Stimulated activated CD8-positive, alpha-beta memory T cell treated with anti-CD3 and anti-CD28 coated beads, Interleukin-4, amount 100 ng/mL, for 1 hour (primary cell): ENCODE measurements at places on chromosomes 1 and 21.

GRCh38 chr21:45403825-45404729 lies 888 bp upstream of the COL18A1 start:
- no peak for DNase-seq

- DNase-seq, result no peak
These were observed 13.9 kb upstream of the RERE start for GRCh38 chr1:8831340-8831739.

DNA sequence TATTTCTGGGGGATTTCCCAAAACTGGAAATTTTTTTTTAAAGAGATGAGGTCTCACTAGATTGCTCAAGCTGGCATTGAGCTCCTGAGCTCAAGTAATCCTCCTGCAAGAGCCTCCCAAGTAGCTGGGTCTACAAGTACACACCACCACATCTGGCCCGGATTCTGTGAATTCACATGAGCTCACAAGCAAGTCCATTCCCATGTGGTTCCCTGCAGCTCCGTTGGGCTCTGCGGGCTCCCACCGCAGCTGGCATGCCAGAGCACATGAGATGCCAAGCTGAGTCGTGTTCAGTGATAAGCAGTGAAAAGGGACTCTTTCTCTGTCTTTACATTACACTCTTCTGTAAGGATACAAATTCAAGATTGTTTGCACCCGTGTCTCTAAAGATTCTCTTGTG lies 21.9 kb upstream of the TTF2 start:
- DNase-seq, result no peak

DNA sequence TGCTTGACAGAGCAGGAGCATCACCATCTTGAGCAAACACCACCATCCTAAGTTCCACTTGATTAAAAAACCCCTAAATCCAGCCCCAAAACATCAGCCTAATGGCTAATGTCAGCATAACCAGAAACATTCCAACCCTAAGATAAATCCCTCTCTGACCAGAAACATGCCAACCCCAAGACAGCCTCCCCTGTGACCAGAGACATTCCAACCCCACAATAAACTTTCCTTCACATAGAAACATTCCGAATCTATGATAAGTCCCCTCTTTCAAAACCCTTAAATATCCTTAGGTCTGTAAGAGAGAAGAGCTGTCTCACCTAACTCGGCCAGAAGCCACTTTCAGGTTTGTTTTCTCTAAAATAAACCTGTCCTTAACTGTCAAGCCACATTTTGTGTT lies 17.4 kb upstream of the SLC2A5 start:
- no peak for DNase-seq

DNA sequence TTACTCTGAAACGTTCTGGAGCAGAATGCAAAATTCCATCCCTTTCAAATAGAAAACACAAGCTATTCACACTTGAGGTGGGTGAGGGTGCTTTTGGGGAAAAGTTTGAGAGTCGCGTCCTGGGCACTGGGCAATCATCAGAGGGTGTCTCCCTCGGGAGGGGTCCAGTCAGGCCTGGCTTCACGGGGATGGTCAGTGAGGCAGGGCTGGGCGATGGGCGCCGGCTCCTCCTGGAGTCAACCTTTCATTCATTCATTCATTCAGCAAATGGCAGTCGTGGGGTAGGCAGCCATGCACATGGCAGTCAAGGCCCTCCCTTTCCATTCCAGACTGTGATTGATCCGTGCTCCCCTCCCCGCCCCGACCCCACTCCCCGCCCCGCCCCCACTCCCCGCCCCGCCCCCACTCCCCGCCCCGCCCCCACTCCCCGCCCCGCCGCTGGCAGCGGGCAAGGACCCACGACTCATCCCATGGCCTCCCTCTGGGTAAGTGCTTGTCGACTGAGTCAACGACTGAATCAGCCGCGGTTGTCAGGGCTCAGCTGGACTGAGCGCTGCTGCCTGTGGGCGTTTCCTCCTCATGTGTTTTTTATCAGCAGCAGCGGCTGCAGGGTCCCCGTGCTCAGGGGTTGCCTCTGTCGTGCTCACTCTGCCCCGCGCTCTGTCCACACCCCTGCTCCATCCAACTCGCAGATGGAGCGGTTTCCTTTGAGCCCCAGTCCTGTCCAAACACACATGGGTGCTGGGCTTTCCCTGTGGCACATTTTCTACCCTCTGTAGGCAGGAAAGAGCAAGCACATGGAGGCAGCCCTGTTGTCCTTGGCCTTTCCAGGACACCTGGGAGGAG lies 12.5 kb upstream of the SPSB1 start:
- DNase-seq, result no peak

DNA sequence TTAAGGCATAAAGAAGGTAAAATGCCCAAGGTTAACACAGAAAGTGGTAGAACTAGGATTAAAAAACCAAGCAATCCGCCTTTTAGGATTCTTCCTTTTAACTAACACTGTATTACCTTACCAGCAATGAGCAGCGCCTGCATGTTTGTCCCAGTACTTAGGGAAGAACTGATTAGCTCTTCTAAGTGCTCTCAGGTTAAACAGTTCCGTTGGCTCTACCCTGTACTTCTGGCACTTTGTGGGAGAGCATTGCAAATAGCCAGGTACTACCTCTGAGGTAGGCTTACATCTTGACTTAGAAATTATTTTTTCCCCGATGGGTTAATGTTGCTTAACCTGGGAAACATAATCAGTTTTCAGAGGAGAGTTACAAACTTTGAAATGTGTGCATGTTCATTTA lies 21.5 kb downstream of the DHX9 start:
- DNase-seq, result no peak
